ENCODE measurements at places on chromosomes 16 and 17. TPM values are rescaled to one million over a fixed set of nuclear protein-coding genes. Genes with fewer than 3 reads are reported as not detected.

The MT3 gene
- total RNA-seq, result not detected

The KRT23 gene
- 0.85 TPM for total RNA-seq

The DPEP2NB gene
- not detected for total RNA-seq

The RBFOX1 gene
- not detected for total RNA-seq

The FAHD1 gene
- total RNA-seq, result 37.8 TPM

The DPEP2 gene
- not detected for total RNA-seq

The WRAP53 gene
- 3.8 TPM for total RNA-seq

The WNK4 gene
- total RNA-seq, result not detected

The MRPL38 gene
- total RNA-seq, result 30.1 TPM

The KRT27 gene
- not detected for total RNA-seq

The TACO1 gene
- total RNA-seq, result 19.0 TPM

The CLEC18A gene
- total RNA-seq, result 0.65 TPM

The KRT17 gene
- 25.7 TPM for total RNA-seq

The ALOX15 gene
- not detected for total RNA-seq

The ALOX12B gene
- 0.12 TPM for total RNA-seq

The CLEC3A gene
- total RNA-seq, result not detected

The CCL5 gene
- 0.16 TPM for total RNA-seq

The PLEKHG4 gene
- total RNA-seq, result 60.0 TPM

The C16orf54 gene
- 1.3 TPM for total RNA-seq

The FAM20A gene
- total RNA-seq, result 8.1 TPM

The TPSG1 gene
- not detected for total RNA-seq

The TNFRSF13B gene
- total RNA-seq, result not detected

The MAFG gene
- 27.2 TPM for total RNA-seq

The UBTF gene
- total RNA-seq, result 49.7 TPM

The HOXB1 gene
- total RNA-seq, result not detected

The ACSM5 gene
- not detected for total RNA-seq

The PRR35 gene
- 0.32 TPM for total RNA-seq

The LRRC37A gene
- total RNA-seq, result 0.73 TPM

The MGAT5B gene
- 2.6 TPM for total RNA-seq

The ITGAX gene
- total RNA-seq, result not detected

The SEPTIN12 gene
- total RNA-seq, result not detected

The CFDP1 gene
- total RNA-seq, result 29.1 TPM

The DRC3 gene
- total RNA-seq, result 1.6 TPM

The BCO1 gene
- 0.49 TPM for total RNA-seq

All from hair follicle dermal papilla cell (primary cell).